Ovary (tissue), 10 donors: ENCODE measurements at places on chromosomes 1 and 21. TPM values are rescaled to one million over a fixed set of nuclear protein-coding genes. Genes with fewer than 3 reads are reported as not detected.

DNA sequence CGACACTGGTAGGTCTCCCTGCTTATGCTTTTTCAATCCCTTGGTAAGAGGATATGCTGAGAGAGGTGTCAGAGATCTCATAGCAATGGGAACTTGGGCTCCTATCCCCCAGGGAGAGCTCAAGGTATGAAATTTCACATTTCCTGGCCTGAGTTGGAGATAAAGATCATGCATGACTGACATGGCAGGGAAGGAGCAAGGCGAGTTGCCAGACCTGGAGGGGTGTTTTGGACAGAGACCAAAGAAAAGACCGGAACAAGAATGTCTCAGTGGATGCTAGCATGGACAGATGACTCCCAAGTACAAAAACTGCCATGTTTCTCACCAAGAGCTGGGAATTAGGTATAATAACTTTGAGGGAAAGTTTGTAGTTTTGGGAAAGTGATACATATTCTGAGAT is 334.1 kb upstream of the B3GALT2 start:
- no peak overlapping the region for H3K4me3 ChIP-seq
- no peaks in the 10 kb centered on the region for H3K27me3 ChIP-seq
- H3K36me3 ChIP-seq = no peaks in the 10 kb centered on the region
- no peak for DNase-seq
- H3K4me1 ChIP-seq = no peaks in the 10 kb centered on the region
- no peak overlapping the region for H3K27ac ChIP-seq

SOX13 gene
- polyA plus RNA-seq = 20.8 TPM

ELAVL4 gene
- polyA plus RNA-seq = not detected

FTCD gene
- polyA plus RNA-seq = 3.5 TPM
